ENCODE measurements at places on chromosomes 16 and 17.

DNA sequence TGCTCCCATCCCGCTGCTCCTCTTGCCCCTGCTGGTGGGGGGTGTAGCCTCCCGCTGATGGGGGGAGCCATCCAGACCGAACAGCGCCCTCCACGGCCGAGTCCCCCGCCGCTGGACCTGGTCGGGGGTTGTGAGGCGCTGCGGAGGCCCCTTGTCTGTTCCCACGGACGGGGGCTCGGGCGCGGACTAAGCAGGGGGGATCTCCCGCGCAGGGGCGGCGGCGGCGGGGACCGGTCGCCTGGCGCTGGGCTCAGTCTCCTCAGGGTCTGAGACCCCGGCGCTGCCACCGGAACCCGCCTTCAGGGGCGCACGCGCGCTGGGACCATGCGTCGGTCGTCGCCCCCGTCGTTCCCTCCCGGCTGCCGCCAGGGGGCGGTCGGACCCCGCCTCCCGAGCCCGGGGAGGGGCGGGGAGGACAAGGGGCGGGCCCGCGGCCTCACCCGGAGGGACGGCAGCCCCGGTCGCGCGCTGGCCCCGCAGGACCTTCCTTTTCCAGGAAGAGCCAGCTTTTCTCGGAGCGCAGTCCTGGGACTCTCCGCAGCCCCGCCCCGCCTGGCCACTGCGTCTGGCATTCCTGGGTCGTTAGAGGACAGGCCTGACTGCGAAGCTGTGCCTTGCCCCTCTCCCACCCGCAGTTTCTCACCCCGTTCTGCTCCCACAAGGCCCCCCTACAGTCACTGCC lies 6.3 kb upstream of the IL32 start:
- peak; percentile 51 for DNase-seq

DNA sequence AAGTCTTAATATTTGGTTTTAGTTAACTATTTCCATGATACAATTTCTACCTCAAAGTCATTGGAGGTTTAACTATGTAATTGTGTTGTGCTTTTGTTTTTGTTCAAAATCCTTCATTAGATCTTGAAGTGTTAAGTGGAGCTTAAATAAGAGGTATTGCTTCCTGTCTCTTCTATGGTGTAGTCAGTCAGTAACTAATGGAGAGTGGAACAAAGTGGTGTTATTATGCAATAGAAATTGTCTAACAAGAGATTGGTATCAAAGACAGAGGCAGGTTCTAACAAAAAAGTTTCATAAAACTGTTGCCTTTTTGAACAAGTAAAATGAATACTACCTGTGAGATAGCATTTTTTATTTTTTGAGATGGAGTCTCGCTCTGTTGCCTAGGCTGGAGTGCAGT lies 45.2 kb downstream of the GRB7 start:
- peak; percentile 37 for DNase-seq

DNA sequence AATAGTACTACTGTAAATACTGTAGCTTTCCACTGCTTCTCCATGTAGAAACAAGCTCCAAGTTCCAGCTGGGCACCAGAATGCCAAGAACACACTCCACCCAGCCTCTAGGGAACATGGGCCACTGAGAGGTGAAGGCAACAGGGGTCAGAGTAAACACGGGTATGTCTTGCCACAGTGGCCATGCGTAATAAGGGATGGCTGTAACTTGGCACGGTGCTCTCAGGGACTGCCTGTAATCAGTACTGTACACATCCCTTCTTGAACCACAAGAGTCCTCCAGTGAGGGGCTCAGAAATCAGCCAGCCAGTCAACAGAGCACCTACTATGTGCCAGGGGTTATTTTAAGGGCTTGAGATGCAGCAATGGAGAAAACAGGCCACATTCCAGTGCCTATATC lies 10.8 kb downstream of the LRRC59 start:
- no peak for DNase-seq

DNA sequence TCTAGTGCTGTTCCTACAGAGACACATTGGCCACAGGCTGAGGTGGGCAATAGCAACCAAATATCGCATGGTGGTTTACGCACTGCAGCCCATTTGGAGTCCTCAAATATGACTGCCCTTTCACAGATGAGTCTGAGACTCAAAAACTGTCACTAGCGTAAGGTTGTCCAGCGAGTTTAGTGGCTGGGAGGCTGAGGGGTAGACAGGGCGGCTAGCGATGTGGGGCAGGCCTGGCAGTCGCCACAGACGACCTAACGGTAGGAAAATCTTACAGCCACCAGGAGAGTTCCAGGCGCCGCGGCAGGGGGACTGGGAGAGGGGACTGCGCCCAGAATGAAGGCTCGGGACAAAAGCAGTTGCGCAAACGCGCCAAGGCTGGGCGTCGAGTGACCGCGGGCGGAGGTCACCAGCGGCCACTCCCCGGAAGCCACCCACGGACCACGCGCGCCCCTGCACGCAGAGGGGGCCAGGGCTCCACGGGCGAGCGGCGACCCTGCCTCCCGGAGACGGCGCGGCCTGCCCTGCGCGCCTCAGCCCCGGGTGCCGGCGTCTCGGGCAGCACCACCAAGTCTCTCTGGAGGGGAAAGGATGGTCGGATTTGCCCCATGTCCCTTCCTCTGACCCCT lies 699 bp upstream of the MAP1LC3B start:
- peak; percentile 42 for DNase-seq

DNA sequence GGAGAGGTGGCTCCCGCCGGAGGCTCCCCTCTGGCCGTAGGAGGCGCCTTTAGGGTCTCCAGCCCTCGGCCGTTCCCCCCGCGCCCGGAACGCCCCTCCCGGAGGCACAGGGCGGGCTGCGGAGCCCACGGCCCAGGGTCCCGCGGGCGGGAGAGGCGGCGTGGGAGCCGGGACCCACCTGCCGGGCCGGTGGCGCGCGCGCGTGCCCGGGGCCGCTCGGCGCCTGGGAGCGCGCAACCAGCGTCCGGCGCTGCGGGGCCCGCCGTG lies at the start of gene MIF4GD:
Gene MIF4GD (minus strand): TSS at position 266 of the 267 bp plus-strand sequence. CDS start 1,036 bp downstream, outside the sequence.
- no peak for DNase-seq
